ENCODE measurements at places on chromosomes 2 and 18. TPM values are rescaled to one million over a fixed set of nuclear protein-coding genes. Genes with fewer than 3 reads are reported as not detected.

DNA sequence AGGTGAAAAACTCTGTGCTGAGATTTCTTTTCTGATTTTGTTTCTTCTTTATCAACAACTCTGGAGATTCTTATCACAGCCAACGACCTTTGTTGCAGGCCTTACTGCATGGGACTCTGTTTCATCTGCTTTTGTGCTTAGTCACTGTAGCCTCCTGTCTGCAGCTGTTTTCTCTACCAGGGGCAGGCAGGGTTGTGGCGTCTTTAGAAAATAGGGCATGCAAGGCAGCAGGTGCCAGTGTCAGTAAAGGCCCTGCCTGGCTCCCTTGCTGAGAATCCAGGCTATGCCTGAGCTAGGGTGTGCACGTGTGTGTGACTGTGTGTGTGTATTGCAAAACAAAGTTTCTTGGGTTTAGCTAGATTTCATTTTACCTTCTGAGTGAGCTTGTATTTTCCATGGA is 14.6 kb upstream of the SLC9A2 start:
- H3K27ac ChIP-seq = no peak overlapping the region
- no peak for DNase-seq
- peaks cover 5% of the 10 kb centered on the region for H3K4me1 ChIP-seq

GRCh38 chr2:233490831-233491230 is 75.8 kb downstream of the USP40 start:
- H3K4me3 ChIP-seq = no peak overlapping the region
- DNase-seq = no peak
- H3K36me3 ChIP-seq = peaks cover 82% of the 10 kb centered on the region
- no peak overlapping the region for H3K27ac ChIP-seq

The DOK6 gene
- total RNA-seq = 2.0 TPM

DNA sequence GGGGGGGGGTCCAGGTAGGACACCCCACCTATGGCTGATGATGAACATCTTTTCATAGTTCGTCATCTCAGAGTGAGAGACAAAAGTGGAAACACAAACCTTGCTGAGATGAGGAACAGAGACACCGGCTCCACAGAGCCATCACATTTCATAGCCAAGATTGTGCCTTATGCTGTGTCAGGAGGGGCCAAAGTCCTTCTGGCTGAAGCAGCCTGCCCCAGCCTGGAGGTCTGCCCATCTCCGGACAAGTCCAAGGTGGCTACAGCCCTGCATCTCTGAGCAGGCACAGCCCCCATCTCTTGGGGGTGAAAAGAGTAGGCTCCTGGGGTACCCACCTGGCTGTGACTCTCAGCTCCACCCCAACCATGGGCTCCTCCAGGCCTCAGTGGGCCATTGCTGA is 70.3 kb downstream of the ZBTB7C start:
- H3K36me3 ChIP-seq = no peaks in the 10 kb centered on the region
- no peak overlapping the region for H3K27ac ChIP-seq
- H3K27me3 ChIP-seq = no peaks in the 10 kb centered on the region
- H3K4me3 ChIP-seq = no peak overlapping the region

The SERPINB10 gene
- total RNA-seq = not detected

GRCh38 chr18:67783196-67783946 is 266.9 kb upstream of the DSEL start:
- no peak overlapping the region for H3K4me3 ChIP-seq
- no peaks in the 10 kb centered on the region for H3K27me3 ChIP-seq
- no peak overlapping the region for H3K27ac ChIP-seq
- DNase-seq = no peak
- no peaks in the 10 kb centered on the region for H3K4me1 ChIP-seq
- no peaks in the 10 kb centered on the region for H3K36me3 ChIP-seq

DNA sequence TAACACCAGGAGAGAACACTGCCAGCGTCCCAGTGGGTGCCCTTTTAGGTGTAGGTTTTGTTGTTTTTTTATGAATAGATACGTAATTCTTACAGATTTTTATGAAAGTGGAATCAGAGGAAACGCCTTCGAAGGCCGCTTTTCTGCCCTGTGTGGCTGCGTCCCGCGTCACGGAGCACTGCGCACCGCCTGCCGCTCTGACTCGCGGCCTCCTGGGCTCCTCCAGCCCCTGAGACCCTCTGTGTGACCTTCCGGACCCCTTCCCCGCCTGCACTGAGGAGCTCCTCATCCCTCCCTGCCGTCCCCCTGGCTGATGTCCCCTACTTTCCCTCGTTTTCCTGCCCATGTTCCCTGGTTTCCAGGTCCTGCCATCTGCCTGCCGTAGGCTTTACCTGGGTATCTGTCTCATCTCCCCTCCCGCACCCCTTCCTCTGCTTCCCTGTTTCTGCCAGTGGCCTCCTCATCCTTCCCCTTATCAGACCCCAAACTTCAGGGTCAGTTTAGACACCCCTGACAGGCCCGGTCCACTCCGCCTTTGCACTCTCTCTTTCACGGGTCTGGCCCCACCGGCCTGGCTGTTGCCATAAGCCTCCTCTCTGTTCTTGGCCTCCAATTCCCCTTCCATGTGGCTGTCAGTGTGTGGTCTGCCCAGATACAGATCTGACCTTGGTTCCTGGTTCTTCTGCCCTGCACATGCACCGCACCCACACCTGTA is 32.7 kb downstream of the PDIA6 start:
- H3K36me3 ChIP-seq = peaks cover 79% of the 10 kb centered on the region
- no peak overlapping the region for H3K27ac ChIP-seq
- H3K4me1 ChIP-seq = peaks cover 13% of the 10 kb centered on the region
- no peak overlapping the region for H3K4me3 ChIP-seq

GRCh38 chr2:208265371-208265800 is 669 bp upstream of the PIKFYVE start:
- peak overlapping the region; percentile 98 for H3K27ac ChIP-seq
- DNase-seq = peak; percentile 76
- no peaks in the 10 kb centered on the region for H3K36me3 ChIP-seq
- peaks cover 6% of the 10 kb centered on the region for H3K4me1 ChIP-seq
- peak overlapping the region; percentile 72 for H3K4me3 ChIP-seq

DNA sequence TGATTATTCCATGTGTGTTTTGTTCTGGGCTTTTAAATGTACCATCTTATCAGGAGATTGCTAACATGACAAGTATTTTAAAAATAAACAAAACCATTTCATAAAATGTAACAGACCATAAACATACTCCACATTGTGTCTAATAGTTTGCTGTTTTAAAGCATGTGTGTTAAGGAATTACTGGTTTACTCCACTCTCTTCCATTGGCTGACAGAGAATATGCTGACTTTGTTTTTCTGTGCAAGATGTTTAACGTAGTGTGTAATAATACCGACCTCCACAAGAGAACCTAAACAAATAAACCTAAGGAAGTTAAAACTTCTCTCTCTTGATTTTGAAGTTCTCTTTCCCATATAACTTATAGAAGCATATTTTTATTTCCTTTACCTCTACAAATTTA is 17.0 kb upstream of the TMEM18 start:
- H3K27ac ChIP-seq = no peak overlapping the region
- no peak for DNase-seq
- H3K4me3 ChIP-seq = no peak overlapping the region
- no peaks in the 10 kb centered on the region for H3K27me3 ChIP-seq
- no peaks in the 10 kb centered on the region for H3K36me3 ChIP-seq

- H3K27ac ChIP-seq = no peak overlapping the region
- no peaks in the 10 kb centered on the region for H3K27me3 ChIP-seq
- H3K4me3 ChIP-seq = no peak overlapping the region
These were observed 424.1 kb upstream of the POU3F3 start for GRCh38 chr2:104429639-104430358.

DNA sequence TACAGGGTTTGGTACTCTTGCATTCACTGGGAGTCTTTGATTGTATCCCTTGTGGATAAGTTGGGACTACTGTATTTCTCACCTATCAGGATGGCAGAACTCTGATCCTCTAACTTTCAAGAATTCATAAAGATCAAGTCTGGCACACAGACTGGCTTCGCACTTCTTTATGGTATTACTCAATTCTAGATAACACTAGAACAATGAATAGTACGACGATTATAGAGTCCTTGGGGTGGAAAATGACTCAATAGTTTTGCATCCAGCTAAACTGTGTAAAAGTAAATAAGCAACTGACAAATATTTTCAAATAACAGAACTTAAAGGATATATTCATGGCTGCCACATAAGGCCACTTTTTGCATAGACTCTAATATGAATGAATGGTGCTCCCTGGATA is 103.4 kb upstream of the MEX3C start:
- DNase-seq = no peak
- H3K27ac ChIP-seq = no peak overlapping the region
- no peaks in the 10 kb centered on the region for H3K36me3 ChIP-seq
- H3K4me3 ChIP-seq = no peak overlapping the region
- no peaks in the 10 kb centered on the region for H3K4me1 ChIP-seq
- H3K27me3 ChIP-seq = no peaks in the 10 kb centered on the region
